ENCODE measurements at places on chromosomes 16 and 17.

DNA sequence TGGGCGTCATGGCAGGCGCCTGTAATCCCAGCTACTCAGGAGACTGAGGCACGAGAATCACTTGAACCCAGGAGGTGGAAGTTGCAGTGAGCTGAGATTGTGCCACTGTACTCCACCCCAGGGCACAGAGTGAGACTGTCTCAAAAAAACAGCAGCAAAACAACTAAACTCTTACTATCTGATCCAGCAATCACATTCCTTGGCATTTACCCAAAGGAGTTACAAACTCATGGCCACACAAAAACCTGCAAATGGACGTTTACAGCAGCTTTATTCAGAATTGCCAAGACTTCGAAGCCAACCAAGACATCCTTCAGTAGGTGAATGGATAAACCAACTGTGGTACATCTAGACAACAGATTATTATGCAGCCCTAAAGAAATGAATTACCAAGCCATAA, 4.0 kb downstream of the SIAH1 start:
- DNase-seq, result no peak

GRCh38 chr16:27377666-27378485, 24.1 kb upstream of the IL21R start:
- DNase-seq, result no peak

DNA sequence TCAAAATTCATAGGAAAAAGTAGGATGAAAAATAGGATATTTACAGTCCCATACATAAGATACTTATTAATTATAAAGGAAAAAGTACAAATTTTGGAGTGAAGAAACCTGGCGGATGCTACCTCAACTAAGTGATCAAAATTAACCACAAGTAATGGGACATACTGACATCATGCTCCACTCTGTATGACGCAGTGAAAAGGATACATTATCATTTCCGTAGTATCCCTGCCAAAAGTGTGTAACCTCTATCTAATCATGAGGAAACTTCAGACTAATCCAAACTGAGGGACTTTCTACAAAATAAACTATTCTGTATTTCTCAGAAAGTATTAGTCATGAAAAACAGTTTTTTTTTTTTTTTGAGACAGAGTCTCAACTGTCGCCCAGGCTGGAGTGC, 60.5 kb downstream of the TRIM37 start:
- DNase-seq, result no peak

DNA sequence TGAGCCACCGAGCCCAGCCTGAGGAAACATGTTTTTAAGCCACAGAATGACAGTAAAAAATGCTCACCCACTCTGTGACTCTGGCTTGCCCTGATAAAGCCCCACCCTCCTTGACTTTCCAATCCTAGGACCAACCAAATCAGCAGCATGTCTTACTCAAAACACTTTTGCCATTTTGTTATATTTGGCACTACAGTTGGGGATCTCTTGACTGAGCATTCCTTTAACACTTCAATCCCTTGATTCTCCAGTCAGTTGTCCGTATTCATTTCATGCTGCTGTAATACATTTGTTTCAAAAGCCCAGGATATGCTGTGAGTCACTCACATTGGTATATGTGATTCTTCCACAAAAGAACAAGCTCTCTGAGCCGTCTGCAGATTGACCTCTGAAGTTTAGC, 8.2 kb downstream of the MYH3 start:
- no peak for DNase-seq

- no peak for DNase-seq
Measured at GRCh38 chr17:56284482-56284881, 131.2 kb downstream of the ANKFN1 start.

GRCh38 chr16:3578610-3579551, 1.7 kb upstream of the NLRC3 start:
- no peak for DNase-seq

GRCh38 chr16:68470461-68471150, 22.3 kb upstream of the SMPD3 start:
- no peak for DNase-seq

- no peak for DNase-seq
Measured at GRCh38 chr16:53612003-53612402, 91.7 kb downstream of the RPGRIP1L start.

GRCh38 chr17:29615048-29615385, 7.7 kb downstream of the CORO6 start:
- DNase-seq, result no peak

- peak; percentile 79 for DNase-seq
Measured at GRCh38 chr17:81711814-81712467, at the start of gene SLC25A10. SLC25A10 (plus strand) TSS chr17:81712284; CDS start chr17:81712427, 143 bp downstream.

DNA sequence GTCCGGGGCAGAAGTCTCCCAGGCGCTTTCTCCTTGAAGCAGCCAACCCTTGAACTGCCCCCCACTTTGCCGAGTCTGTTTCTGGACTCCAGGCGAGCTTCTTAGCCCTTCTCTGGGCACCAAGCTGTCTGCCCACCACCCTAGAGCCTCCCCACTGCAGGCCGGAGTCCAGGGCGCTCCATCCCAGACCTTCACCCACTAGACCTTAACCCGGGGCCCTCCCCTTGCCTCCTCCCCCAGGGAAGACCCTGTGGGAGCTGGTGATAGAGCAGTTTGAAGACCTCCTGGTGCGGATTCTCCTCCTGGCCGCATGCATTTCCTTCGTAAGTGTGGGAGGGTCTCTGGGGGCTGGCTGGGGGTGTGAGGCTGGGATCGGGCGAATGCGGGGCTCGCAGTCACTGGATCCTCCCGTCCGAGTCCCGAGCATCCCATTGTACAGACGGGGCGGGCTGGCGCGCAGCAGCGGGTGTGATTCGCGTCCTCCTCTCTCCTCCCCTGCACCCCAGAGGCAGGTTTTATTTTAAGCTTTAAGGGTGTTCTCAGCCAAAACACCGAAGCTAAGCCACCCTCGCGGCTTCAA, 1.1 kb downstream of the ATP2A1 start:
- no peak for DNase-seq

- peak; percentile 87 for DNase-seq
Measured at GRCh38 chr16:68756239-68756915, 19.3 kb downstream of the CDH1 start.

DNA sequence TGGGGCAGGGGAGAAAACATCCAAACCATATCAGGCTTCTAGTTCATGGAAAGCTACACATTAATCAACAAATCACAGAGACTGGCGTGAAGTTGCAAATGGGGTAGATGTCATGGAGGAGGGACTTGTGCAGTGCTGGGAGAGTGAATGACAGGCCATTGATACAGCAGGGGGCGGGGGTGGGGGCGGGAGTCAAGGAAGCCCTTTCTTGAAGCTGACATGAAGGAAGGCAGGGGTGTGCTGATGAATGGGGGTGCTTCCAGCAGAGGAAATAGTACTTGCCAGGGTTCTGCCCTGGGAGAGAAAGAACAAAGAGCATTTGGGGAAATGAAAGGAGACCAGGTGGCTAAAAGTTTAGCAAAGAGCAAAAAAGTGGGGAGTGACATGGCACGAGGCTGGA, 269.9 kb downstream of the SHISA9 start:
- no peak for DNase-seq

- no peak for DNase-seq
Measured at GRCh38 chr16:84061236-84061819, 18.7 kb upstream of the SLC38A8 start.

- no peak for DNase-seq
Measured at GRCh38 chr16:11056993-11057649, 112.8 kb downstream of the CLEC16A start.

- no peak for DNase-seq
Measured at GRCh38 chr17:60455378-60455777, 33.1 kb downstream of the CHCT1 start.

- DNase-seq, result no peak
Measured at GRCh38 chr17:28379814-28380801, 8.6 kb downstream of the SARM1 start.

All from NCI-H1436 (cell line).